NCI-H1417 (cell line): ENCODE measurements at places on chromosomes 16 and 17.

DNA sequence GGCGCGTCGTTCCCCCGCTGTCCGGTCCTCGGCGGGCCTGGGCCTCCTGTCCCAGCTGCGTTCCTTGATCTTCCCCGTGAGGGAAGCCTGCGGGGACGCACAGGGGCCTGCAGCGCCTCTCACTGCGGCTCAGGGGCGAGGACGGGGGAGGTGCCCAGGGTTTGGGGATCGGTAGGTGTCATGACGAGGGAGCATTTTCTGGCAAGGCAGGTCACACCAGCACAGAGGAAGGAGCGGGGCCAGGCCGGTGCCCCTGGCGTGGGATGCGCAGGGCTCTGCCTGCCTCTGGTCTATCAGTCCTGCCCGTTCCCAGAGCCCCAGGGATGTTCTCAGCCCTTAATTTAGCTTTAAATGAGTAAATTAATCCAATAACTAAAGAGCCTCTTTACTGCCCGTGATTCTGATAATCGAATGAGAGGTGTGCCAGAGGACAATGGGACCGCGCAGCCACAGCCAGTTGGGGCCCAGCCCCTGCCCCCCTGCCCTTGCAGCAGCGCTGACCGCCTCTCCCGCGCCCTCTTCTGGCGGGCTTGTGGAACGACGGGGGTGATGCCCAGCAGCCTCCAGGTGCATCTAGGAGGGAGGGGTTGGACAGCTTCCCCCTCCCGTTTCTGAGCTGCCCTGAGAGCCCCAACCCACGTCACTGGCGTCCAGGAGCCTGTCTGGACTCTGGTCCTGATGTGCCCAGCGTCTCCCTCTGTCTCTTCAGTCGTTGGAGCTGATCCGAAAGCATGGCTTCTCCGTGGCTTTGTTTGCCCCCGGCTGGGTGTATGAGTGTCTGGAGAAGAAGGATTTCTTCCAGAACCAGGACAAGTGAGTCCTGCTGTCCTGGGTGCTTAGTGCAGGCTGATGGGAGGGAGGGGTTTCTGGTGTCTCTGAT lies 7.9 kb downstream of the ENGASE start:
- DNase-seq = peak; percentile 57

DNA sequence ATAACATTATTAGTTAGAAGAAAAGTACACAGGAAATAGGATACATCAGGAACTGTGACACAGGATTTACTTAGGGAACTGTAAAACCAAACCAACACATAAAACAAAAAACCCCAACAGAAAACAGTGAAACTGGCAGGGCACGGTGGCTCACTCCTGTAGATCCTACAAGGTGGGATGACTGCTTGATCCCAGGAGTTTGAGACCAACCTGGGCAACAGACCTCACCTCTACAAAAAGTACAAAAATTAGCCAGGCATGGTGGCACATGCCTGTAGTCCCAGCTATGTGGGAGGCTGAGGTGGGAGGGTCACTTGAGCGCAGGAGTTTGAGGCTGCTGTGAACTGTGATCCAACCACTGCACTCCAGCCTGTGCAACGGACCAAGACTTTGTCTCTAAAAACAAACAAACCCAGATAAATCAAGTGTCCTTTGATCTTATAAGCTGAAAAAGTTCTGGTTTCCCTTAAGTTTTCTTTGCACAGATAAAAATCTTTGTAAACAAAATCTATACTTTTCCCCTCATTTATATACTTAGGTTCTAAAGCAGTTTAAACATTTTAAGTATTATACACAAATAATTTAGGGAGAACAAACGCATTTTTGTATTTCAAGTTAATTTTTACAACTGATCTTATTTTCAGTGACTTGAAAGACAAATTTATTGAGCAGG lies 111.5 kb upstream of the TOB1 start:
- no peak for DNase-seq

DNA sequence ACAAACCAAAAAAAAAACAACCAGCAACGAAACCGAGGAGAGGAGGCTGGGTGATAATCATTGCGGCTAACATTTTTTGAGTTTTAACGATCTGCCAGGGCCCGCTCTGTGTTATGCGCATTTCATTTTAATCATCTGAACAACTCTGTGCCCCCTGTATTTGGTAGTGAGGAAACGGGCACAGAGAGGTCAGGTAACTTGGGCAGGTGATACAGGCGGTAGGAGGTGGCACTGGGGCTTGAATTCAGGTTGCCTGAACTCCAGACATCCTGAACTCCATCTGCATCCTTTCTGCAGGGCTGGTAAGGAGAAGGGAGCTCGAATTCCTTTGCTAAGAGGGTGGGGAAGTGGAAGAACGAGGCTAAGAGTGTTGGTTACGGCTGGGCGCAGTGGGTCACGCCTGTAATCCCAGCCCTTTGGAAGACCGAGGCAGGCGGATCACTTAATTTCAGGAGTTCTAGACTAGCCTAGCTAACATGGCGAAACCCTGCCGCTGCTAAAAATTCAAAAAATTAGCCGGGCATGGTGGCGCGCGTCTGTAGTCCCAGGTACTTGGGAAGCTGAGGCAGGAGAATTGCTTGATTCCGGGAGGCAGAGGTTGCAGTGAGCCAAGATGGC lies 1.1 kb downstream of the CLUAP1 start:
- DNase-seq = no peak

- DNase-seq = peak; percentile 37
Measured at GRCh38 chr17:78421534-78422266, 43.3 kb downstream of the PGS1 start.

DNA sequence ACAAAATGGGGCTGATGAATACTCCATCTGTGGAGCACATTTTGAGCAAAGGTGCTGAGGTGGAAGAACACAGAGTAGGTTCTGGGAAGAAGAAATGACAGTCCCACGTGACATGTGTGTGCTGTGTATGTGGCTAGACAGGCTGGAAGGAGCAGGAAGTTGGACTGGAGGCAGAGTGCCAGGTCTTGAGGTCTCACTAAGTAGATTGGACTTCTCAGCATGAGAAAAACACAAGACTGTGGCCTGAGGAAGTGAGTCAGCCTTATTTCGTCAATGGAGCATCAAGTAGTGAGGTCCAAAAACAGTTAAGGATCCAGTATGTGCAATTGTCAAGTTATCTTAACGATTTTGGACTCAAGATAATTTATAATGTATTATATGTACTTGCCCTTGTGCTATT lies 736.5 kb downstream of the KCNJ2 start:
- DNase-seq = no peak

DNA sequence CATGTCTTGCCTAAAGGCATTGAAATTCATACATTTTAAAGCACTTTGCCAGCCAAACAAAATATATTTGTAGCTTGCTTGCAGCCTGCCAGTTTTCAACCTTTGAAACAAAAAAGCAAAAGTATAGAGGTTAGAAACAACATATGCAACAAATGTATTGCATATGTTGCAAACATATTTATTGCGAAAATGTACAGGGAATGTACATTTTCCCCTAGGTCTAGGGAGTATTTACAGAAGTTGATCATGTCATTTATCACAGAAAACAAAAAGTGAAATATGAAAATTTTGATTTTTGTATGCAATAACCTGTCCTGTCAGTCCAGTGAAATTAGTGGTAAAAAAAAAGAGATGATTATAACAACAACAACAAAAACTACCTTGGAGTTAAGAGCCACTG lies 171.5 kb downstream of the SPECC1 start:
- DNase-seq = no peak

DNA sequence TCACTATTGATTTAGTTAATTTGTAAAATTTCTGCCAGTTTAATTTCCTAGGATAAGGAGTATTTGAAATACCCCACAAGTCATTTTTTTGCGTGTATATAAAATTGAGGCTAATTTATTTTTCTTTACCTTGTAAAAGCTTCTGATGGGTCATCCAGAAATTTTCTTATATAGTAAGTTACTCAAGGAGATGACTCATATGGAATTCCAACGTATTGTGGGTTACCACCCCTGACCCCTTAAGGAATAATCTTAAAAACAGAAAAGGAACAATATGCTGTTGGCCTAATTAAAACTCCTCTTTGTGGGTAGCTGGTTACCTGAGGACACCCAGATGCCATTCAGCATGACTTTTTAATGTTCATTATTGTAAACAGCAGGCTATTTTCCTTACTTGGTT lies 13.6 kb downstream of the HEATR6 start:
- DNase-seq = no peak

GRCh38 chr16:28103516-28104170 lies 40.1 kb upstream of the GSG1L start:
- no peak for DNase-seq

- DNase-seq = no peak
Measured at GRCh38 chr16:68289202-68289601, 21.5 kb downstream of the SLC7A6OS start.

- DNase-seq = no peak
Measured at GRCh38 chr17:2107506-2107905, 52.6 kb downstream of the HIC1 start.

DNA sequence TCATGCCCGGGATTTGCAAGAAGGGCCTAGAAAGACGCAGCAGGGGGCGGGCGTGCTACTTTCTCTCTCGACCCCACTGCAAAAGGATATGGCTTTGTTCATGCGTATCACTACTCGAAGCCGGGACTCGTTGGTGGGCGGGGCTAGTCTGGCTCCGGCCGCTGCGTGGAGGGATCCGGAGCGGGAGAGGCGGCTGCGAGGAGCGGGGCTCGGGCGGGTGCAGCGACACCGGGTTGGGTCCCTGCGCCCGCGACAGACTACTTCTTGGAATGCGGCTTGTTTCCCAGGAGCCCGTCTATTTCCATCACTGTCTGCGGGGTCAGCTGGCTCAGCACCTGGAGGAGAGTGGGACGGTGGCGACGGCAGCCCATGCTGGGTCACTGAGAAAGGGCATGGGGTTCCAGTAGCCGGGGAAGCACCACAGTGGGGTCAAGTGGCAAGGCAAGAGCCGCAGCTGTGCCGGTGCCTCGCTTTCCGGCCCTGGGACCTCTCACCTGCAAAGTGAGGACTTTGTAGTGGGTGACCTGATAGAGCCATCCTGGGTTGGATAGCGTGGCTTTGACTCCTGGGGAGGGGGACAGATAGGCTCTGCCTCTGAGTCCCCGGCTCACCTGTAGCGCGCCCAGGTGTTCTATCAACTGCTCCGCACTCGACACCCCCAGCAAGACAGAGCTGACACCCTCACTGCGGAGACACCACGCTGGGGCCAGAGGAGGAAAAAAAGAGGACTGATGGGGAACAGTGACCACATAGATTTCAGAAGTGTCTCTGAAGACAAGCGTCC lies 6.6 kb downstream of the KCNAB3 start:
- peak; percentile 77 for DNase-seq

DNA sequence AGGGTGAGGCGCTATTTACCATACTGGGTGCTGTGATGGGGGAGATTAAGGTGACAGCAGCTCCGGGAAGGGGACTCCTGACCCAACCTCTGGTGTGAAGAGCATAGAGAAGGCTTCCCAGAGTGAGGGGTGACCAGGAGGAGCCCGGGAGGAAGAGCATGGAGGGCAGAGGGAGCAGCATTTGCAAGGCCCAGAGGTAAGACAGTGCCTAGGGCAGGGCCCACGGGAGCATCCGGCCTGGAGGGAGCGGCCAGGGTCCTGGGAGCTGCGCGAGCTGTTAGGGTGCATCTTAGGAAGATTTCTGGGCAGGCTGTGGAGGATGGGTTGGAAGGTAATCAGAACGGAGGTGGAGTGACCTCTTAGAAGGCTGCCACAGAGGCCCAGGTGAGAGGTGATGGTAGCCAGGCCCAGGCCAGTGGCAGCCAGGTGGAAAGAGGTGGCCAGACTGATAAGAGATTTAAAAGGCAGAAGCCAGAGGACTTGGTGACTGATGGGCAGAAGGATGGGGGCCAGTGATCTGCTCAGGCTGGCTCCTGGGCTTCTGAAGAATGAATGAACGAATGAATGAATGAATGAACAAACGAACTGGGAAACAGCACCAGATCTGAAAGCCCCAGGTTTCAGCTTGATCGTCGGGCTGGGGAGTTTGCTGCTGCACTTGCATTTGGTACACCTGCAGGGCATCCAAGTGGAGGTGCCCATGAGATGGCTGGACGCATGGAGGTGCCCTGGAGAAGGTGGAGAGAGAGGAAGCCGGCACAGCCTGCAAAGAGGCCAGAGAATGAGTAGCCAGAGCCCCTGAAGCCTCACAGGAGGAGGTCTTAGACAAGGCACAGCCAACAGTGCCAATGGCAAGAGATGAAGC lies 13.0 kb upstream of the TMEM92 start:
- DNase-seq = no peak

DNA sequence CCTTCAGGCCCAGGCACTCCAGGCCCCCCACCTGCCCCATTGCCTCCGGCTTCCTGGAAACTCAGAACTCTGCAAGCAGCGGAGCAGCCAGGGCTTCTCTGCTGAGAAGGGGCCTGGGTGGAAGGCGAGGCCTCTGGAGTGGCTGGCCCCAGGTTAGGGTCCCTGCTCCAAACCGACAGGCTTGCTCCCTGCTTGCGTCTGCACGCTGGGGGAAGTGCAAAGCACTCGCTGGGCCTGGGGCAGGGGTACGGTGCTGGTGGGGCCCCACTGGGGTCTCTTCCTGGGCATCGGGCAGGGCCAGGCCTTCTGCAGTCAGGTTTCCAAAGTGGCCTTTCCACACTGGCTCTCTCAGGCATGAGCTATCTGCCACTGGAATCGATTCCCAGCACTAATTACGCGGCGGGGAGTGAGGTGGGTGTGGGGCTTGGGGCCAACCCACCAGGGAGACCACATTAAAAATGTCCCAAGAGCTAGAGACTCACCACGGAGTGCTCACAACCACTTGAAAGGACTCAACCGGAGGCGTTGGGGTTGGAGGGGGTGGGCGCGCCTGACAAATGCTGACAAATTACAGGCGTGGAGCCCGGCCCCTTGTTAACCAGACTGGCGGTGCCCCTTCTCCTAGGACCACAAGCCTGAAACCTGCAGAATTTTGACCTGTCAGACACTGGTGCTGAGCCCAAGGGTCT lies 17.9 kb downstream of the FAM83G start:
- no peak for DNase-seq

GRCh38 chr17:4033751-4034251 lies 69.6 kb upstream of the ATP2A3 start:
- peak; percentile 42 for DNase-seq

DNA sequence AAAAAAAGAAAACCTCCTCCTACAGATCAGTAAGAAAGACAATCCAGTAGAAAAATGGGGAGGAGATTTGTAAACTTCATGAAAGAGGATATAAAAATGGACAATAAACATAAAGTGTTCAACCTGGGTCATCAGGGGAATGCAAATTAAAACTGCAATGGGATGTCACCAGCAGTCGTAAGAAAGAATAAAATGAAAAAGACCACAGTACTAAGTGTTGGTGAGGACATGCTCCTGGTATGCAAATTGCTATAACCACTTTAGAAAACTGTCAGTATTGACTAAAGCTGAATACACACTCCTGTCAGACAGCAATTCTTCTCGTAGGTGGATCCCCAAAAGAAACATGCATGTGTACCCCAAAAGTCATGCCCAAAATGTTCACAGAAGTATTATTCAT lies 265.3 kb upstream of the CACNG5 start:
- DNase-seq = no peak
